ENCODE measurements at places on chromosomes 6 and 20.

- no peak for DNase-seq
These were observed 43.1 kb upstream of the BEND6 start for GRCh38 chr6:56911847-56912246.

DNA sequence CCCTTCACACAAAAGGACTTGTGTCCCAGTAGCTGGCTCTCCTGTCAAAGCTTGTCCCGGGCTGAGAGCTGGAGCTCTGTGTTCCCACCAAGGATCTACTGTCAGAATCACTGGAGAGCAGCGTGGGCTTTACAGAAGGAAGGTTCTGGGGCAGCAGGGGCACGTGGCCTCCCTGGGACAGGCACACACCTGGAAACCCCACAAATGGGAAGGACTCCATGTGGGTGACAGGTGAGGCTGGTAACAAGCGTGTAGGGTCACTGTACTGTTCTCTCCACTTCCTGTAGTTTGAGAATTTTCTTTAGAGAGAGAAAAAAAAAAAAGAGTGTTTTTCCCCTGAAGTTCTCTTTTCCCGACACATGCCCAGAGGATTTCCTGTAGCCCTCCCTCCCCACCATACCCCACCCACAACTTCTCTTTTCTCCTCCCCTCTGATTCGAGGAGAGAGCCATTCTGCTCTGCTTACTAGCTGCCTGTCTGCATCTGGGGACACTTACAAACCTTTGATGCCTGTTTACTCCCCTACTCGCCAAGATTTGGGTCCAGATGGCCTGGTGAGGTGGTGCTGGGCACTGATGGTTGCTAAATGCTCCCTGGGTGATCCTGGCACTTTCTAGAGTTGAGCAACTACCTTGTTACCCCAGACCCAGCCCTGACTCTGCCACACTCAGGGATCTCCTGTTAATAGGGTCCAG lies 84.1 kb upstream of the SIRPA start:
- no peak for DNase-seq

DNA sequence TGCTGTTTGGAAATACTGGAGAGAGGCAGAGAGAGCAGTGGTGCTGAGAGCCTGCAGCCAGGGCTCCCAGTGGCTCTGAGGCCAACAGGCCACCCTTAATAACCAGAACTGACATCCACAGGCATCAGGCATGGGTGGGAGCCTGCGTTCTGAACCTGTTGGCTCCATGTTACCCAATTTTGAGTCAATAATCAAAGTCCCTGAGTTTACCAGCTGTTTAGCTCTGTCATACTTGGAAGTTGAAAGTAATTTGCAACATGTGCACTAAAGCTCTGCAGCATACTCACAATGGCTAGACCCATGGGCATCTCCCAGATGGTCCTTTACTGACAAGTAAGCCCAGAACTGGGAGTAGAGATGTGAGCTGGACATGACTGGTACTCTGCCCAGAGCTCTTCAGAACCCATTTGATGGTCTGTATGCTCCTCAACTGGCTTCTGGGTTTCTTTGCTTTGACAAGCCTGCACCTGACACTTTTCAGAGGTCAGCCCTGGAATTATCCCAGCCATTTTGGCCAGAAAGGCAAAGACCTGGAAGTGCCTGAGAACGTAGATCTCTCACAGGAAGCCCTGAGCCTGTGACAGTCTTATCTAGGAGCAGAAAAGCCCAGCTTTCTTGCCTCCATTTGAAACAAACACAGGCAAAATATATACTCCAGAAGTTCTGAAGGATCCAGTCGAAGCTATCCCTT lies 122.4 kb upstream of the CITED2 start:
- DNase-seq: no peak

DNA sequence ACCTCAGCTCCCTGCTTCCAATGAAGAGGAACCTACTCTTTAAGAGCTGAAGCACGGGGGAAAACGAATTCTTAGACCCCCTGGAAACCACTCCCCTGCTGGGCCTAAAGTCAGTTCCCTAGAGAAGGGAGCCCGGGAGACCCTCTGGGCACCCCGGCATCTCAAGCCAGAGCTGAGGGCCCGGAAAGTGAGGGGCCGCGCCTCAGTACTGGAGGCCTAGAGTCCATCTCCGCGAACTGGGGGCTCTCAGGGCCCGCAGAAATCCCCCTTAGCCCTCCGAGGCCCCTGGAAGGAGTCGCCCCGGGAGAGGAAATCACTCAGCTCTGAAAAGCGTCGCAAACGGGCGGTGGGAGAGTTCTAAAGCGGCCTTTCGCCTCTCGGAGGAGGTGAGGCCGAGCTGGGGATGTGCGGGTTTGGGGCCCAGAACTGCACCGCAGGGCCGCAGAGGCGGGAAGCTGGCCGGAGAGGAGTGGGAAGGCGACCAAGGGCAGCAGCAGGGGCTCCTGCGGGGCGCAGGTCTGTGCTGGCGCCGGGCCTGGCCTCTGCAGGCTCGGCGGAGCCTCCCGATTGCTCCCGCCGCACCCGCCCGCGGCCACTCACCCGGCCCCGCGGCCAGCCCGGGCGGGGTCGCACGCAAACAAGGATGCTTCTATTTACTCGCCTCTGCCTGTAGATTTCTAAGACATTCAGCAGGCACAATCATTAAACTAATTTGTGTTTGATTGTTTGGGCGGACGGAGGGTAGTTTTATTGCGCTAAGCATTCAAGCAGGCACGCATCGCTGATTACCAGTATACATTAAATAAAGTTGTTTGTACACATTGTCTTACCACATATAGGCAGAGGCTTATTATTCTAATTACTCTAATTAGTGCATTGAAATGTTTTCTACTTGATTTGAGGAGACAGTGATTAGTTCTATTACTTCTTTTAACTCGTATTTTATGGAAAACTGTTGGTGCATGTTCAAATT lies 9.2 kb downstream of the POU3F2 start:
- no peak for DNase-seq

GRCh38 chr6:106974336-106974998 lies at the start of gene CD24:
TSS of gene CD24 (minus strand) at chr6:106974729. CDS start at chr6:106974646, 83 bp downstream.
- DNase-seq: peak; percentile 5

GRCh38 chr6:41671376-41671775 lies 33.1 kb downstream of the MDFI start:
- no peak for DNase-seq

DNA sequence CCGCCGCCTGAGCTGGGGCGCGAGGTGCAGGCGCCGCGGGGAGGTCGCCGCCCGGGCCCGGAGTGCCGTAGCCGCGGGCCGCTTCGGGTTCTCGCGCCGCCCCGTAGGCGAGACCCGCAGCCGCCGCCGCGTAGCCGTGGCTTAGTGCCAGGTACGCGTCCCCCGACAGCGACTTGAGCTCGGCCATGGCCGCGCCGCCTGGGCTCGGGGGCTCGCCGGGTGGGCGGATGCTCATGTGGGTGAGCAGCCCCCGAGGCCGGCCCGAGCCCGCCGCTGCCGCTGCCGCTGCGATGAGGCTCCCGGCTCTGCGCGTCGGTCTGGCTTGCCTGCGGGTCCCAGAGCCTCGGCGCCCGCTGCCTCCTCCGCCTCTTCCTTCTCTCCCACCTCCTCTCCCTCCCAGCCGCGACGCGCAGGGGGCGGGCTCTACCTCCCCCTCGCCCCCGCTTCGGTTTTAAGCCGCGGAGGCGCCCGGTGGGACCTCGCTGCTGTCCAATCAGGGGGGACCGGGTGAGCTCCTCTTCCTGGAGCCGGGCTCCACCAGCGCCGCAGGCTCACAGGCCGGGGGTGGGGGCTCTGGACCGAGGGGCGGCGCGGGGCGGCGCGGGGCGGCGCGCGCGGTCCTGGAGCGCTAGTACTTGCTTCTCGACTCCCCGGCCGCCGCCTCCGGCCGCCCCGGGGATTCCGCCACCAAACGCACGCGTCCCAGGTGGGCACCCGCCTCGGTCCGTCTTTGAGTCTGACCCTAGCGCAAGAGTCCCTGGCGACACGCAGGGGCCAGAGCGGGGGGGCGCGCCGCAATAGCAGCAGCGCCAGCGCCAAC lies at the start of gene BHLHE23:
TSS of gene BHLHE23 (minus strand) at position 425 of the 820 bp plus-strand sequence. CDS start at position 235, 190 bp downstream.
- DNase-seq: no peak

DNA sequence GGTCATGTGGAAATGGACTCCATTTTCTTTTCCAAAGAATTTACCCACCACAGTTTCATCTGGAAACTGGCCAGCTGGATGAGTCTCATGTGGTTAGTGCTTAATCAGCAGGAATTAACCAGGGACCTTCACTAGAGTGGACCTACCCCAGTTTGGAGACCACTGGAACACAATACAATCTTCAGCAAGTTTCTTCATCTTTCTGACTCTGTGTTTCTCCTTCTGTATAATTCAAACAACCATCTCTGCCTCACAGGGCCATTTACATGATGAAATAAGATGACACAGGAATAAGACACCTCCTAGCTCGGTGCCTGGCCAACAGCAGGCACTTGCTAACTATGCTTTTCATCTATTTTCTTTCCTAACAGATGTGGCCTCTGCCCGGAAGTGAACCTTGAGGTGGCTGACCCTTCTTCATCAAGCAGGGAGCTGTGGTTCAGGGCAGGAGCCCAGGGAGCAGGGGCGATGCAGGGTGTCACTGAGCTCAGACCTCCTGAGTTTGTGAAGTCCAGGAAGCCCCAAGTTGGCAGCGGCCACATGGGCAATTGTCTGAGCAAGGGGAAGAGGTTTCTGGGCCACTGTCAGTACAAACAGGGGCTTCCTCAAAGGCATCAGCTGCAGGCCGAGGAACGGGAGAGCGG lies 98.8 kb downstream of the SOD2 start:
- DNase-seq: no peak

GRCh38 chr6:31349301-31349700 lies 7.7 kb downstream of the HLA-B start:
- no peak for DNase-seq

DNA sequence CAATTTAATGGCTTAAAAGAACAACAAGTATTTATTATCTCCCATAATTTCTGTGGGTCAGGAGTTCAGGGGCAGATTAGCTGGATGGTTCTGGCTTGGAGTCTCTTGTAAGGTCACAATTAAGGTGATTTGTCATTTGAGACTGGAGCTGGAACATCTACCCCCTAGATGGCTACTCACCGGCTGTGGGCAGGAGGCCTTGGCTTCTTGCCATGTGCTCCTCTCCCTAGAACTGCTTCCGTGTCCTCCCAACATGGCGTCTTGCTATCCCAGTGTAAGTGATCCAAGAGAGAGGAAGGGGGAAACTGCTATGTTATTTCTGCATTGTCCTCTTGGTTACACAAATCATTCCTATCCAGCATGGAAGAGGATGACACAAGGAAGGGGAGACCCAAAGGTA lies 210.2 kb upstream of the ECI2 start:
- no peak for DNase-seq

- no peak for DNase-seq
These were observed 137.3 kb downstream of the HDGFL1 start for GRCh38 chr6:22706651-22707050.

DNA sequence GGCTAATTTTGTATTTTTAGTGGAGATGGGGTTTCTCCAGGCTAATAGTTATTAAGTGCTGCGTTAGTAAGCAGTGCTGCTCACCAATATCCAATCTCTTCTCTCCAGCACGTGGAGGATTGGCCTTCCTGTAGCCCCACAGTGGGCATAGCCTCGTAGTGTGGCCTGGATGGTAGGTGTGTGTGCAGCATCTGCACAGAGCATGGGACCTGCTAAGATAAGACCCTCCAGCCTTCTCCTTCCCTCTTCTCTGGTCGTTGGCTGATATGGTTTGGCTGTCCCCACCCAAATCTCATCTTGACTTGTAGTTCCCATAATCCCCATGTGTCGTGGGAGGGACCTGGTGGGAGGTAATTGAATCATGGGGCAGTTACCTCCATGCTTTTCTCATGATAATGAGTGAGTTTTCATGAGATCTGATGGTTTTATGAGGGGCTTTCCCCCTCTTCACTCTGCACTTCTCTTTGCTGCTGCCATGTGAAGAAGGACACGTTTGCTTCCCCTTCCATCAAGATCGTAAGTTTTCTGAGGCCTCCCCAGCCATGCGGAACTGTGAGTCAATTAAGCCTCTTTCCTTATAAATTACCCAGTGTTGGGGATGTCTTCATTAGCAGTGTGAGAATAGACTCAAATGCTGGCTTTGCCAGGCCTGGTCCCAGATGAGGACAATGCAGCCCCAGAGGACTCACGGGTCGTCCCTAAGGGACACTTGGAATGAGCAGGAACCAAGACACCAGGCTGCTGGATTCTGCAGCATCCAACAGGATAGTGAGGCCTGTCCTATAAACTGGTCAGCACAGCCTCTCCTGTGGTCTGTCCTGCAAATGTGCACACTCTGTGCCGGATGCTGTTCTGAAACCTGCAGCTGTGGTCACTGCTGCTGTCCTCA lies 63.4 kb upstream of the AFDN start:
- DNase-seq: no peak

DNA sequence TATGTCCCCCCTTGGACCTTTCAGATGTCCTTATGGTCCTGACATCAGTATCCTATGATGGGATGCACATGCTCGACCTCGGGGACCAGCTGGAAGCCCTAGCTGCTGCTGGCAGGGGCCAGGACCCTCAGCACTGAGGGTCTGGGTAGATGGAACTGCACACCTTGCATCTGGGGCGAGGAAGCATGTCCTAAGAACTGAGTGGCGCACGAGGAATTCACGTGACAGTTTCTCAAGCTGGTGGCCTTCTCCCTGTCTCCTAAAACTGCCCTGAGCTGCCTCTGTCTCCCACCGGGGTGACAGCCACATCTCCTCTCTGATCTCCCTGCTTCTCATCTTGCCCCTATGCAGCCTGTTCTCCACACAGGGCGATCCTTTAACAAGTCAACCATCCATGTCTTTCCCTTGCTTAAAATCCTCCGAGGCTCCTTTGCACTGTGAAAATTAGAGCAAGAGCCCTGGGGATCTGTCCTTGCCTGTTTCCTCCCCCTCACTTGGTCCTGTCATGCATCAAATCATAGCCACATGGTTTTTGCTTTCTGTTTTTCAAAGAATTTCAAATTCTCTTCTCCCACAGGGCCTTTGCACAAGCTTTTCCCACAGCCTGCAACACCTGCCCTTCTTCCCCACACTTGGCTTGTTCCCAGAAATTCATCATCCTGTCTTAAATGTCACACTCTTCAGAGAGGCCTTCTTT lies 107.7 kb downstream of the CDH26 start:
- DNase-seq: no peak

- DNase-seq: no peak
These were observed 2.8 kb downstream of the TENT5A start for GRCh38 chr6:81749707-81750106.

GRCh38 chr6:56766806-56767178 lies 124.1 kb upstream of the DST start:
- no peak for DNase-seq

- no peak for DNase-seq
These were observed 30.8 kb upstream of the FKBP1A start for GRCh38 chr20:1423625-1424106.

DNA sequence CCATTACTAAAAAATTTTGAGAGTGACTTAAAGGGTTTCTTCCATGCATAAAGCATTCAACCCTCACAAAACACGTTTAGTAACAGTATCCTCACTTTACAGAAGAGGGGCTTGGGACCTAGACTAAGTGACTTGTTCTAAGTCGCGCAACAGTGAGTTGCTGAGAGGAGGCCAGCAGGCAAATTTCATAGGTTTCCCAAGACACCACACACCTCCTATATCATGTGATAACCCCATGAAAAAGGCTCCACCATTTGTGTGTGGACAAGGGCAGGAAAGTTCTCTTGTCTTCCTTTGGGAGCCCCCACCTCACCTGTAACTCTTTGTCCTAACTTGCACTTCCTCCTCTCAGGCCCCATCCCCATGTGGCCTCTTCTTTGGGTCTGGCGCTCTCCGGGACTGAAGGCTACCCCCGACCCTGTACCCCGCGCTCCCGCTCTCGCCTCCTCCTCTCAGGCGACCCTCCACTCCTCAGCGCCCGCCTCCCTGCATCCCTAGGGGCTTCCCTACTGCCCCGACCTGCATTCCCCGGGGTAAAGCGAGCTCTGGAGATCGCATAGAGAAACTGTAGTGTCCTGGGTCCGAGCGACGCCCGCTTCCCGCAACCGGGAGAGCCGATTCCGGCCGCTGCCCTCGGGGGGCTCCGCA lies 392 bp downstream of the PSMB8 start:
- no peak for DNase-seq

Data from stimulated activated CD4-positive, alpha-beta T cell treated with anti-CD3 and anti-CD28 coated beads, Interleukin-12 subunit alpha, Interleukin-12 subunit beta, amount 100 ng/mL, for 48 hours (primary cell).